Effector CD4-positive, alpha-beta T cell (primary cell): ENCODE measurements at places on chromosomes 5 and 9.

DNA sequence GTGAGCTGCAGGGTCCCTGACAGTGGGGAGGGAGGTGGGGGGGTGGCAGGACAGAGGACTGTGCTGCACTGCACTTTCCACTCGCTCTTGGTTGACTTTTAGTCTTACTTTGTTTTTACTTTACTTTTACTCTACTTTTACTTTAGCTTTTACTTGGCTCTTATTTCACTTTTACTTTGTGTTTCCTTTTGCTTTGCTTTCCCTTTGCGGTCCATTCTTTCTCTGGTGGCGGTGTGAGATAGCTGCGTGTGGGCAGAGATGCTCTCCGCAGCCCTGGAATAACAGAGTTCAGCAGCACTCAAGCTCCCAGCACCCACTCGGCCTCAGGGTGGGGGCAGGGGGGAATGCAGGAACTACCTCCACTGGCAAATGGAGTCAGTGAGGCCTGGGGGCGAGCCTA lies 4.7 kb downstream of the AK8 start:
- no peak for DNase-seq

- no peak for DNase-seq
Measured at GRCh38 chr5:43335681-43336080, 22.5 kb upstream of the HMGCS1 start.

- no peak for DNase-seq
Measured at GRCh38 chr9:136105398-136106135, 10.5 kb upstream of the NACC2 start.

DNA sequence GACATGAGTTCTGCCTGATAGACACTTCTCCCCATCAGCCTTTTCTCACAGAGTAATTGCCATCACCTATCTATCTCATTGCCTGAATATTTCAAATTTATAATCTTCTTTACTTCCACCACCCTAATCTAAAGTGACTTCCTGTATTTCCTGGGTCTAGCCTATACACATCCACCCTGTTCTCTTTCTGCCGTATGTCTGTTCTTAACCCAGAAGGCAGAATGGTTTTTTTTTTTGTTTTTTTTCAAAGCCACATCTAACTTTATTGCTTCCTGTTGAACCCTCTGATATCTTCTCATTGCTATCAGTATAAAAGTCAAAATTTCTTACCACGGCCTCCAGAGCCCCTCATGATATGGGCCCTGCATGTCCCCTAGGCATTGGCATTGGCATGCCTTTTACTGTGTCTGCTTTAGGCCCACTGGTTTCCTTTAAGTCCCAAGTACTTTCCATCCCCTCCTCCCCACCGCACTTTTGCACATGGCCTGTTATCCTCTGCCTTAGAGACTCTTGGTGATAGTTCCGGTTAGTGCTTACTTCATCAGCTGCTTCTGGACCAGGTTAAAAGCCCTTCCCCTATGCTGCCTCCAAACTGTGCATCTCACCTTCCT lies 159.9 kb downstream of the MAN2A1 start:
- DNase-seq, result no peak

GRCh38 chr5:82278711-82279370 lies 687 bp upstream of the RPS23 start:
- DNase-seq, result no peak

DNA sequence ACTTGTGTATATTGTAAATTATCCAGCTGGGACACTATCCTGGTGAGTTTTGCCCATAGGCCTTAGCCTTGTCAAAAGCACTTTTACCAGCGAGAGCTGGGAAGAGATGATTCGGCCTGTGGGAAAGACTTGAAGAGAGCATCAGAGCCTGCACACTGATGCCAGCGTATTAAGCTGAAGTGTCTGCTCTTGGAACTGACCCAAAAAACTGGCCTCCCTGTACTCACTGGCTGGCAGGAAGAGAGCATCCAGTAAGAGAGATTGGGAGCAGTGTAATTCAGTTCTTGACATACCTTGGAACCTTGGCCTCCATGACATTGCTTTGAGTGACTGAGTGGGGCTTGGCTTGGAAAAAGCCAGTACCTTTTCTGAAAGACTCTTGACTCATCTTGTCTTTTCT lies 73.7 kb downstream of the ZNF462 start:
- DNase-seq, result no peak

DNA sequence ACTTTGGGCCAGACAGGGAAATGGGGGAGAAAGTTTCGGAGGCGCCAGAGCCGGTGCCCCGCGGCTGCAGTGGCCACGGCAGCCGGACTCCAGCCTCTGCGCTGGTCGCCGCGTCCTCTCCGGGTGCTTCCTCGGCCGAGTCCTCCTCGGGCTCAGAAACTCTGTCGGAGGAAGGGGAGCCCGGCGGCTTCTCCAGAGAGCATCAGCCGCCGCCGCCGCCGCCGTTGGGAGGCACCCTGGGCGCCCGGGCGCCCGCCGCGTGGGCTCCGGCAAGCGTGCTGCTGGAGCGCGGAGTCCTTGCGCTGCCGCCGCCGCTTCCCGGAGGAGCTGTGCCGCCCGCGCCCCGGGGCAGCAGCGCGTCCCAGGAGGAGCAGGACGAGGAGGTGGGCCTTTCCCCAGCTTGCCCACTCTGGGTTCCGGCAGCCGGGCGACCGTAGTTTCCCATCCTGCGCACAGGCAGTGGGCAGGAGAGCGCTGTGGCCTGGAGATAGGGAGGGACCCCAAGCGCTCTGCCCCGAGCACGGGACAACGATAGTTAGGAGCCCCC lies 516 bp downstream of the MAST4 start:
- DNase-seq, result no peak

DNA sequence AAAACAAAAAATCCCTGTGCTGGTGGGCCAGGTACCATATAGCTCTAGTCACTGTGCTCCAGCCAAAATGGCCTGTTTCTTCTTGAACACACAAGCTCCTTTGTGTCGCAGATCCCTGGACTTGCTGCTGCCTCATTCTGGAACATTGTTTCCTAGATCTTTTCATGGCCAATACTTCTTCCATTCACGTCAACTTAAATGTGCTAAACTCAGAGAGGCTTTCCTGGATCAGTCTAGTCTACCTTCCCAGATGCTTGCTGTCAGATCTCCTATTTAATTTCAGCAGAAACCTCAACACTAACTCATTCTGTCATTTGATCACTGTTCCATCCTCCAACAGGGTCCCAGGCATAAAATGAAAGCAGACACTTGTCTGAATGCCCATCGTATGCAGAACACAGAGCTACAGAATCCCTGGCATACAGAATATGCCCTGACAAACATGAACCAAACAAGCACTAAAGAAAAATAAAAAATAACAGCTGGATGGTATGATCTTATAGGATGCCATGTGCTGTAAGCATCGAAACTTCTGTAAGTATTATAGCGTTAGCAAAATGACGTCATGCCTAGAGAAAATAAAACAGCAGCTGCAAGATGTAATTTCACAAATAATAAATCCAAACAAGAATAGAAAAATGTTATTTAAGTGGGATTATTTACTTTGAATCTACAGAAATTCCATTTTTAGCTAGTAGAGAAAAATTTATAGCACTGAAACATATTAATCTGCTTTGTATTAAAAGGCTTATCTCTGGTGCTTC lies 403.7 kb upstream of the DAP start:
- no peak for DNase-seq

- no peak for DNase-seq
Measured at GRCh38 chr5:15904899-15905830, 274.4 kb downstream of the MARCHF11 start.

- peak; percentile 5 for DNase-seq
Measured at GRCh38 chr5:153964880-153965645, 73.6 kb downstream of the FAM114A2 start.

- DNase-seq, result no peak
Measured at GRCh38 chr5:96572864-96573512, 89.2 kb upstream of the CAST start.

DNA sequence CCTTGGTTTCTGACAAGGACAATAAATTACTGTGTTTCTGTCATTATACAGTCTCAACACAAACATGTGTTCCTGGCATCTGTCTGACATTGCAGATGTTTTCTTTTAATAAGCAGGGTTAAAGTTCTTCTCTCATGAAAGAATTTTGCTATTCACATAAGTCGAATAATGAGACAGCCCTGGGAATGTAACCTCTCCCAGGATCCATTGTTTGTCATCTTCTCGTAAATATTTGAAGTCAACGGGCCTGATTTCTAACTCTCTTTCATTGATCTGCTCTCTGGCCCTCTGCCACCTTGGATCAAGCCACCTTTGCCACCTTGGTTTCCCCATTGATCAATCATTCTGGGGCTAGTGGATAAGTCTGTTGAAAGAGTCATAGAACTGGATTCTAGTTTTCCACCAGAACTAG lies 12.9 kb upstream of the CAST start:
- DNase-seq, result no peak

GRCh38 chr5:96595300-96596090 lies 66.7 kb upstream of the CAST start:
- no peak for DNase-seq

DNA sequence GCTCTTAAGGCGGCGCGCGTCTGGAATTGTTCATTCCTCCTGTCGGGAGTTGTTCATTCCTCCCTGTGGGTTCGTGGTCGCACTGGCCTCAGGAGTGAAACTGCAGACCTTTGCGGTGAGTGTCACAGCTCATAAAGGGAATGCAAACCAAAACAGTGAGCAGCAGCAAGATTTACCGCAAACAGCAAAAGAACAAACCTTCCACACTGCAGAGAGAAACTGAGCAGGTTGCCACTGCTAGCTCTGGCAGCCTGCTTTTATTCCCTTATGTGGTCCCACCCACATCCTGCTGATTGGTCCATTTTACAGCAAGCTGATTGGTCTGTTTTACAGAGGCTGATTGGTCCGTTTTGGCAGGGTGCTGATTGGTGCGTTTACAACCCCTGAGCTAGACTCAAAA lies 1365.3 kb upstream of the WWC1 start:
- no peak for DNase-seq

GRCh38 chr9:130847306-130848217 lies 12.5 kb downstream of the ABL1 start:
- DNase-seq, result no peak

DNA sequence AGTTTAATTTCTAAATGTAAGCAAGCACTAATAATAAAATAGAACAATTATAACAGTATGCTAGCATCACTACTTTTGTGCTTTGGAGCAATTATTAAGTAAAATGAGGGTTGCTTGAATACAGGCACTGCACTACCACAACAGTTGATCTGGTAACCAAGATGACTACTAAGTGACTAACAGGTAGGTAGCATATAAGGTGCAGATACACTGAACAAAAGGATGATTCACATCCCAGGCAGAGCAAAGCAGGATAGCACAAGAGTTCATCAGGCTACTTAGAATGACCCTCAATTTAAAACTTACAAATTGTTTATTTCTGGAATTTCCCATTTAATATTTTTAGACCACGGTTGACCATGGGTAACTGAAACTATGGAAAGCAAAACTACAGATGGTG lies 48.0 kb upstream of the RGS7BP start:
- no peak for DNase-seq

- no peak for DNase-seq
Measured at GRCh38 chr5:1139331-1140170, 27.7 kb upstream of the SLC12A7 start.

DNA sequence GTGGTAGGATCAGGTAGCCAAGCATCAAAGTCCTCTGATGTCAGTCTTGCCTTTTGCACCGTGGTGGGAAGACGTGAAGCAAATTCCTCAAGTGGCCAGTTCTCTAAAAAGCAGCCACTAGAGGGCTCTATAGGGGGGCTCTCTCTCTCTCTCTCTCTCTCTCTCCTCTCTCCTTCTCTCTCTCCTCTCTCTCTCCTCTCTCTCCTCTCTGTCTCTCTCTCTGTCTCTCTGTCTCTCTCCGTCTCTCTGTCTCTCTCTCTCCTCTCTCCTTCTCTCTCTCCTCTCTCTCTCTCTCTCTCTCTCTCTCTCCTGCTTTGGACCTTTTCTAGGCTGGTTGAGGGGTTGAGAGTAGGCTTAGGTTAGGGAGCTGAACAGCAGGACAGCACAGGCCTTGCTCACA lies 13.9 kb upstream of the OSMR start:
- no peak for DNase-seq

GRCh38 chr9:127847178-127847510 lies 7.3 kb downstream of the ENG start:
- DNase-seq, result no peak

DNA sequence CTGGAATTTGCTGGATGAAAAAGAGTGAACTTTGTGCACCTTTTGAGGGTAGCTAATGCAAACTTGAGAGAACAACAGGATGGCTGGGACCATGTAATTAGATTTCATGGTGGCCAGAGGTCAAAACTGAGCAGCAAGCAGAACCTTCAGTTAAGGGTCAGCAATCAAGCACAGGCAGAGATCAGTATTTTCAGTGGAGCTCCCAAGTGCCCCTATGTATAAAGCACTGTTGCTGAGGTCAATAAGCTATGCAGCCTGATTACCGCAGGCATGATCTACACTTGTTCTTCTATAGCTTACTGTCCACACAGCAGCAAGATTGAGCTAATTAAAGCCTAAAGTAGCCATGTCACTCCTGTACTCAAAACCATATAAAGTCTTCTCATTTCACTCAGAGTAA lies 62.1 kb upstream of the TMC1 start:
- no peak for DNase-seq

DNA sequence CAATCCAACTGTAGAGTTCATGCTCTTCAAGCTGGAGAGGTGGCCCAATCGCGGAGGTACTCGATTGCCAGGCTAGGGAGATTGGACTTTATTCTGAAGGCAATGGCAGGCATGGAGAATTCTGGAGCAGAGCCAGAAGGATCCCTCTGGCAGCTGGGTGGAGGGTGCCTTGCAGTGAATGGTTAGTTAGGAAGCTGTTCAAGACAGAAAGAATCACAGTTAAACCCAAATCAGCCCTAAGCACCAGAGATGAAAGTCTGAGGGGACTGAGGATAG lies 182.4 kb downstream of the RGS3 start:
- no peak for DNase-seq

DNA sequence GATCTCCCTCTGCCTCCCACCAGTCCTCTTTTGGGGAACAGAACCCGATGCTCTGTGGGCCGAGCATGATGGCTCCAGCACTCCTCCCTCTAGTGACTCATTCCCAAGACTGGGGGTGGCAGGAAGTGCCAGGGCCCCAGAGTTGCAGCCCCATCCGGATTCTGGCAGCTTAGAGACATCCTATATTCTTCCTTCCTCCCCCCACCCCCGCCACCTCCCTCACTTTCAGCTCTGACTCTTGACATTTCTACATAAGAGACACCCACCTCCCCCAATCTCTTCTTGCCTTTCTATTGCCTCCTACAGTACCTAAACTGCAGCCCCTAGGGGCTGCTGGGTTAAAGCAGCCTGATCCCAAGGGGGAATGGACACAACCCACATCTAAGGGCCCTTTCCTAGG lies 47.1 kb upstream of the MATR3 start:
- DNase-seq, result no peak

- no peak for DNase-seq
Measured at GRCh38 chr5:114838937-114839336, 330.8 kb downstream of the TRIM36 start.

- peak; percentile 16 for DNase-seq
Measured at GRCh38 chr9:97468658-97469448, 32.6 kb upstream of the TMOD1 start.

GRCh38 chr5:160979385-160979784 lies 127.4 kb upstream of the ATP10B start:
- DNase-seq, result no peak
